ENCODE measurements at places on chromosomes 5 and 9.
A peak's percentile ranks its signal among the peaks of the same experiment; 100 is the strongest.

DNA sequence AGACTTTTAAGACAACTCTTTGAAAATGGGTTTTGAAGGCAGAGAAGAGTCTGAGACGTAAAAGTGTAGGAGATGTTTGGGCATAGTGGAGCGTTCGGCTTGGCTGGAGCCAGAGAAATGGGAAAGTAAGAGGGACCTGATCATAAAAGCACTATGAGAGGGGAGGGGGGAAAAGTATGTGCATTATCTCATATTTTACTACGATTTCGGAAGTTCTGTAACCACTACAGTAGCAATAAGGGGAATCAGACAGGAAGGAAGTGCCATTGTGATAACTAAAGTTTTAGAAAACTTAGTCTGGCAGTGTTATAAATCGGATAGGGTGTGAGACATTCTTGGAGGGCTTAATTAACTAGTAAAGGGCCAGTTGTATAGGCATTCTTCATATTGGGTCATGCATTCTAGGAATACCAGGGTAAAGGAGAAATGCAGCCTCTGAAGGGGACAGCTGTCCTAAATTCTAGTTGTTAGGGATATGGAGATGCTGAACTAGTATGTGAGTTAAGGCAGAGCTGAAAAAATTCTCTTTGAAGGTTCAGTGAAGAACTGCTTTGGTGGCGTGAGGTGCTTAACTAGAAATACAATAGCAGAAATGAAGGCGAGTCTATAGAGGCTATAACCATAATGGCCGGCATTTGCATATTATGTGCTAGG lies 83.8 kb upstream of the FREM1 start:
- H3K36me3 ChIP-seq = no peaks in the 10 kb centered on the region
- H3K4me3 ChIP-seq = peak overlapping the region; percentile 76
- H3K27ac ChIP-seq = peak overlapping the region; percentile 74
- no peaks in the 10 kb centered on the region for H3K27me3 ChIP-seq
- peaks cover 28% of the 10 kb centered on the region for H3K4me1 ChIP-seq
- no peak for DNase-seq

GRCh38 chr5:131630208-131630962 lies 4.6 kb downstream of the RAPGEF6 start:
- no peak overlapping the region for H3K27ac ChIP-seq
- H3K4me3 ChIP-seq = no peak overlapping the region
- H3K4me1 ChIP-seq = peaks cover 47% of the 10 kb centered on the region
- DNase-seq = no peak

DNA sequence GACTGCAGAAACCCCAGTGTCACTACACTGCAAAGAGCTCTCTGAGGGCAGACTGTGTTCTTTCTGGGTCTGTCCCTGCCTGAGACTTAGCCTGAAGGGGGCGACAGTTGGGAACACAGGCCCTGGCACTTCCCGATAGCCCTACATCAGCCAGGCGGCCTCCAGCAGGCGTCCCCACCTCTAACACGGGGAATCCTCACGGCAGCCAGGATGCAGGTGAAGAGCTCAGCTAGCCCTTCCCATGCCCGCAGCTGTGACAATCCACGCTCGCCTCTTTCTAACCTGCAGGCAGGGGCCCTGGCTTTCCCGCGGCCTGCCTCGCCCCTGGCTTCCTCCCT lies 5.9 kb downstream of the MED22 start:
- H3K4me3 ChIP-seq = no peak overlapping the region
- H3K27me3 ChIP-seq = no peaks in the 10 kb centered on the region
- peaks cover 34% of the 10 kb centered on the region for H3K36me3 ChIP-seq
- no peak overlapping the region for H3K27ac ChIP-seq
- DNase-seq = no peak

DNA sequence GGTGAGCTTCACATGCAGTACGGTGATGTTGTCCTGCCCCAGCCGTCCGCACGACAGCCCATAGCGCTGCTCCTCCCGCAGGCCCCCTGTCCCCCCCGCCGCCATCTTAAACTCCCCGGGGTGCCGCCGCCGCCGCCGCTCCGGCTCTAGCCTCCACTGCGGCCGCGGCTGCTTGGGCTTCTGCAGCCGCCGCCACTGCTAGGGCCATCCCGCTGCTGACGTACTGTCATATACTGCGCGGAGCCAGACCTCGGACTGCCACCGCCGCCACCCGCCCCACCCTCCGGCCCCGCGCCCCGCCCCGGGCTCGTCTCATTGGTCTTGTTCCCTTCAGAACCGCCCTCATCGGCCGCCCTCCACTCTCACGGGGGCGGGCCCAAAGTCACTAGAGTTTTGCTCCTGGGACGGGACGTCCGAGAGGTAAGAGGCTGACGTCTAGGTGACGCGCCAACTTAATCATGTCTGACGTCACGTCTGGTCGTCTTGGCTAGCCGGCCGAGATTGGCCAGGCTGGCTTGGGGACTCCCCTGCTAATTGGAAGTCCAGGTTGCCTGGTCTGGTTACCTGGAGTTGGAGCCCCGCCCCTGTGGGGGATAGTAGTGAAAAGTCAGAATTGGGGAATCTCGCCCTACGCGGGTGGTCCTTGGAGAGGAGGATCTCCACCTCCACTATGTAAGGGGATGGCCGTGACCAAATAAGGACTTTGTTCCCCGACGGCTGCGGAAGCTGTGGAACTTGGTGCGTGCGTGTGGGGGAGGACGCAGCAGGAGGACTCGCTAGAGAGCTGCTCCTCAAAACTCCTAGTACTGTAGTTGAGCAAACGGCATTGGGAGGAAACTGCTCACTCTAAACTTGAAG lies at the start of gene ELL2:
TSS of gene ELL2 (minus strand) at position 235 of the 858 bp plus-strand sequence. CDS start at position 105, 130 bp downstream.
- peaks cover 40% of the 10 kb centered on the region for H3K4me1 ChIP-seq
- H3K27me3 ChIP-seq = no peaks in the 10 kb centered on the region
- peak within 1 kb of the TSS; percentile 93 for H3K4me3 ChIP-seq
- DNase-seq = peak; percentile 98
- H3K36me3 ChIP-seq = peaks cover 13% of the 10 kb centered on the region

DNA sequence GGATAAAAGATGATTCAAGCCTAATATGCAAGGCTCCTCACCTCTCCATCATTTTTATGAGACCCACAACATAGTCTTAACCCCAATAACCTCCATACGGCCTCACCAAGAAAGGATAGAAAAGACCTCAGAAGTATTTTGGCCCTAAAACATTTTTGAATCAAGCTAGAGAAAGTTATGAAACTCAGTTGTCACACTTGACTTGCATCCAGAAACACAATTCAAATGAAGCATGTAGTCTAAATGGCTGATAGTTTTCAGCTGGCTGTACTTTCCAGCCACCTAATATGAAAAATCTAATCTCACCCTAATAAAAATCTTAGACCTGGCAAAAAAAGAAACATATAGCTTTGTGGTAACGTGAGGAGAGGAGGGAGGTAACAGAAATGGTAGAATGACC lies 116.1 kb downstream of the ARL15 start:
- no peak overlapping the region for H3K4me3 ChIP-seq
- H3K36me3 ChIP-seq = no peaks in the 10 kb centered on the region
- H3K4me1 ChIP-seq = peaks cover 7% of the 10 kb centered on the region
- no peaks in the 10 kb centered on the region for H3K27me3 ChIP-seq
- no peak overlapping the region for H3K27ac ChIP-seq

DNA sequence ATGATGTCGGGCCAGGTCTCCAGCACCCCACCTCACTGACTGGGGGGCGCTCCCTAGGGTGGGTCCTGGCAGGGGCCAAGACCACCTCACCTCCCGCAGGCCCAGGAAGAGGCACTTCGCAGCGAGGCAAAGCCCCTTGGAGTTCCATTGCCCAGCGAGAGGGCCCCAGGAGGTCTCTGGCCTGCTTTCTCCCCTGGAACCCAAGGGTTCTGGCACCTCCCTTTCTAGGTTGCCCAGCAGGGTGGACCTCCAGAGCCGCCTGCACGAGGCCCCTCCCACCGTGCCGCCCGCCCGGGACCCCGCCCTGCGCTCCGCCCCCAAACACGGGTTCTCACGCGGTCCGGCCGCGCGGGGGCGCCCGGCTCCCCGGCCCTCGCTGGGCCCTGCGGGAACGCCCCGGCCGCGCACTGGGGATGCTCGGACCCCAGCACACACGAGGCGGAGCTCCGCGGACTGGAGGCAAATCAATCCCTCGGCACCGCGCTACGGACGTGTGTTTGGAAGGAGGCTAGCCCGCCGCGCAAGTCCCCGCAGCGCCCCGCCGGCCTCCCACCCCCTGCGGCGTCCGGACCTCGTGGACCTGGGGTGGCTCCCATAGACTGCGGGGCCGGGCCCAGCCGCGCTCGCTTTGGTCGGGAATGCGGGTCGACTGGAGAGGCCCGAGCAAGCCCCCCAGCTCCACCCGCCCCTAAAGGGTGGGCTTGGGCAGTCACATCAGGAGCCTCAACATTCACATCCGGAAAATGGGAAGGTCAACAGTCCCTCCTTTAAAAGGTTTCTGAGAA lies 99.5 kb upstream of the LMX1B start:
- H3K27ac ChIP-seq = no peak overlapping the region
- no peaks in the 10 kb centered on the region for H3K36me3 ChIP-seq
- peaks cover 62% of the 10 kb centered on the region for H3K27me3 ChIP-seq
- H3K4me3 ChIP-seq = no peak overlapping the region
- peak; percentile 58 for DNase-seq

GRCh38 chr5:97501965-97502305 lies 318.9 kb upstream of the RIOK2 start:
- no peaks in the 10 kb centered on the region for H3K36me3 ChIP-seq
- no peak for DNase-seq
- H3K27ac ChIP-seq = no peak overlapping the region
- peaks cover 2% of the 10 kb centered on the region for H3K27me3 ChIP-seq

GRCh38 chr9:89872426-89872912 lies 267.7 kb downstream of the GADD45G start:
- H3K4me1 ChIP-seq = no peaks in the 10 kb centered on the region
- H3K36me3 ChIP-seq = no peaks in the 10 kb centered on the region
- H3K4me3 ChIP-seq = no peak overlapping the region
- DNase-seq = no peak

DNA sequence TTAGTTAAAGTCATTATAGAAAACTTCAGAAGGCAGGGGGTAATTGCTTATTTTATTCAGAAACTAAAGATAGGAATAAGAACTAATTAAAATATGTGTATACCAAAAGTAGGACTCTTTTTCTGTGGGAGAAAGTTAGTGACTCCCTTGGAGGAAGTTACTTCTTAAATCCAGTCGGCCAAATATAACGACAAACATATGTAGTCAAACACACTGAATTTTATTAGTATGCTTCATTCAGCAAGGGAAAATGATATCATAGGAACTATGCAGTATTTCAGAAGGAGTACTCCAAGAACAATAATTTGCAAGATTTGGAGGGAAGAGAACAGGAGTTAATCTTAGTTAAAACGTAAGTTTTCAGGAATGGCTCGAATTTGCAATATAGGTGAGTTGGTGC lies 432.6 kb downstream of the CYLC2 start:
- no peaks in the 10 kb centered on the region for H3K36me3 ChIP-seq
- H3K27ac ChIP-seq = no peak overlapping the region
- no peak for DNase-seq
- no peaks in the 10 kb centered on the region for H3K27me3 ChIP-seq
- H3K4me1 ChIP-seq = no peaks in the 10 kb centered on the region
- H3K4me3 ChIP-seq = no peak overlapping the region

- H3K27ac ChIP-seq = no peak overlapping the region
- no peaks in the 10 kb centered on the region for H3K36me3 ChIP-seq
- DNase-seq = no peak
- no peaks in the 10 kb centered on the region for H3K4me1 ChIP-seq
- H3K4me3 ChIP-seq = no peak overlapping the region
Measured at GRCh38 chr9:116337015-116337414, 183.4 kb downstream of the PAPPA start.

GRCh38 chr5:124237206-124237695 lies 509.2 kb downstream of the ZNF608 start:
- no peak overlapping the region for H3K4me3 ChIP-seq
- H3K36me3 ChIP-seq = no peaks in the 10 kb centered on the region
- no peaks in the 10 kb centered on the region for H3K27me3 ChIP-seq
- no peaks in the 10 kb centered on the region for H3K4me1 ChIP-seq
- no peak for DNase-seq
- no peak overlapping the region for H3K27ac ChIP-seq

DNA sequence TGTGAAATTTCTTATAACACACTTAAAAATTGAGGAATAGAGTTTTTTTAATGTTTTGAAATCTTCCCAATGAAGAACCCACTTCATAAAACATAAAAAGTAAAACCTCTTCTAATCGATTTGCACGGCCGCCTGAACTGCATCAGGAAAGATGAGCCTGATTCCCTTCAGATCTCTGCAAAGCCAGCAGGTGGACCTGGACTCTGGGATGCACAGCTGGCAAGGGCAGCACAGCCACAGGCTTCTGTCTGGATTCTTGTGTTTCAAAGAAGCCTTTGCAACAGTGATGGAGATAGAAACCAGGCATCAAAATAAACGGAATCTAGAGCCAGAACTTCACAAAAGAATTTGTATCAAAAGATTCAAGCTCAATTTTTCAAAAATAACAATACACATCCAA lies 36.0 kb upstream of the SPATA31C2 start:
- no peak for DNase-seq
- peaks cover 11% of the 10 kb centered on the region for H3K27me3 ChIP-seq
- H3K4me1 ChIP-seq = peaks cover 9% of the 10 kb centered on the region
- H3K36me3 ChIP-seq = no peaks in the 10 kb centered on the region
- H3K4me3 ChIP-seq = no peak overlapping the region

- H3K4me3 ChIP-seq = peak overlapping the region; percentile 4
- DNase-seq = no peak
- H3K27ac ChIP-seq = peak overlapping the region; percentile 73
- peaks cover 87% of the 10 kb centered on the region for H3K4me1 ChIP-seq
- H3K27me3 ChIP-seq = no peaks in the 10 kb centered on the region
Measured at GRCh38 chr9:114921171-114921570, 9.2 kb downstream of the TNFSF8 start.

- peaks cover 32% of the 10 kb centered on the region for H3K36me3 ChIP-seq
- no peak for DNase-seq
- H3K4me3 ChIP-seq = no peak overlapping the region
- no peaks in the 10 kb centered on the region for H3K27me3 ChIP-seq
- H3K4me1 ChIP-seq = peaks cover 39% of the 10 kb centered on the region
Measured at GRCh38 chr5:111348661-111349329, 124.6 kb downstream of the CAMK4 start.

DNA sequence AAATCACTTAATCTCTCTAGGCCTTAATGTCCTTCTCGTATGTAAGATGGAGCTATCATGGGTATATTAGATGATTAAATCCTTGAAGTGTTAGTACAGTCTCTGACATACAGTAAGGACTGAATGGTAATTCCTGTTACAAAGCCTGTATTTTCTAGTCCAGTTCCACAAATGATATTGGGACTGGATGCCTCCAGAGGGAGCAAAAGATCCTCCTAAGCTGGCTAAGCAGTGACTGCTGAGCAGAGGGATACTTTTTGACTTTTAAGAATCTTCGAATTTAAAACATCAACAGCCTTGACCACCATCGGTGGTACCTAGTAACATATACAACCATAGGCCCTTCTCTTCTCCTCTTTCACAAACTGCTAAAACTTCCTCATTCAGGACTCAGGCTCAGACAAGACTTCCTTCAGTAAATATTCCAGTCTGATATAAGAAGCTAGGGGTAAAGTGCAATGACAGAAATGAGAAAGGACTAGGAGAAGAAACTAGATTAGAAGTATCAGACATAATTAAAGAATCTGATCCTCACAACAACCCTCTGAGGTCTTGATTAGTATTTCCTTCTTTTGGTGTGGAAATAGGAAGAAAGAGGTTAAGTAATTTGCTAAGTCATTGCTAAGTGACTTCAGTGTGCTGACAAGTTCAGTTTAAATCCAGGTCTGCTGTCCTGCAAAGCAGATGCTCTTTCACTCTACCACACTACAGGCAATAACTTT lies 13.9 kb downstream of the PTAR1 start:
- H3K4me1 ChIP-seq = peaks cover 29% of the 10 kb centered on the region
- H3K27me3 ChIP-seq = no peaks in the 10 kb centered on the region

- H3K4me3 ChIP-seq = no peak overlapping the region
- H3K27me3 ChIP-seq = no peaks in the 10 kb centered on the region
- no peak overlapping the region for H3K27ac ChIP-seq
- peaks cover 2% of the 10 kb centered on the region for H3K4me1 ChIP-seq
- no peaks in the 10 kb centered on the region for H3K36me3 ChIP-seq
- no peak for DNase-seq
Measured at GRCh38 chr9:92534674-92535073, 1.1 kb downstream of the ECM2 start.
